Hypothalamus (tissue), 51 donors: ENCODE measurements at places on chromosomes 11 and 22.

GRCh38 chr11:71456831-71457230, 3.8 kb downstream of the NADSYN1 start:
- DNase-seq, result no peak

- DNase-seq, result no peak
These were observed 7.1 kb downstream of the YWHAH start for GRCh38 chr22:31951194-31952093.

GRCh38 chr11:91023731-91024130, 800.9 kb upstream of the CHORDC1 start:
- no peak for DNase-seq

- DNase-seq, result no peak
These were observed 59.3 kb upstream of the CTTN start for GRCh38 chr11:70339066-70339465.

- DNase-seq, result peak; percentile 5
These were observed 49.2 kb upstream of the SESN3 start for GRCh38 chr11:95279921-95280868.

GRCh38 chr11:72676861-72677341, 2.7 kb upstream of the PDE2A start:
- DNase-seq, result no peak

DNA sequence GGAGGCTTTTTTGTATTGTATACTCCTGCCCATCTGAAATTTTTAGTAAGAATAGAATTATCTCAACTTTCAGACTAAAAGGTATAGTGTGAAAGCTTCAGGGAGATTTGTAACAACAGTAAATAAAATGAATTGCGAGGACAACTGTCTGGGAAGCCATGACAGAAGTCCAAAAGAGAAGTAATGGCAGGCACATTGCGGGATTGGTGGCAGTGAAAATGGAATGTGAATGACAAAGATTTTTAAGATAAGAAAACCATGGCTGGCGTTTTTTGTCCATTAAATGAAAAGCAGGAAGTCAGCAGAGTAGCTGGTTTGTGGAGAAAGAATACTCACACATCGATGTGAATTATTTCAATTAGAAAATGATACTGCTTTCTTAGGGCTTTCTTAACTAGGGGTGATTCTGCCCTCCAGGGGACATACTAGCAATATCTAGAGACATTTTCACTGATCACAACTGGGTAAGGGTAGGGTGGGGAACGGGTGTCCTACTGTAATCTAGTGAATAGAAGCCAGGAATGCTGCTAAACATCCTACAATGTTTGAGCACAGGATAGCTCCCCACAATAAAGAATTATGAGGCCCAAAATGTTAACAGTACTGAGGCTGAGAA, 1.6 kb downstream of the NPAT start:
- DNase-seq, result no peak

GRCh38 chr11:65781152-65781961, 581 bp upstream of the AP5B1 start:
- no peak for DNase-seq

DNA sequence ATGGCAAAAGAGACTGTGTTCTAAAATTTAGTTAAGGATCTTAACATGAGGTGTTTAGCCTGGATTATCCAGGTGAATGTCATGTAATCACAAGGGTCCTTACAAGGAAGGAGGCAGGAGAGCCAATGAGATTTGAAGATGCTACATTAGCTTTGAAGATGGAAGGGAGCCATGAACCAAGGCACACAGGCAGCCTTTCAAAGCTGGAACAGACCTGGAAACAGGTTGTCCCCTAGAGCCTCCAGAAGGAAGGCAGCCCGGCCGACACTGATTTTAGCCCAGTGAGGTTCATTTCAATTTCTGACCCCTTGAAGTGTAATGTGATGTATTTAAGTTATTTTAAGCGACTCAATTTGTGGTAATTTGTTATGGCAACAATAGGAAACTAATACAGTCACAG, 195.3 kb upstream of the MTMR2 start:
- DNase-seq, result no peak

DNA sequence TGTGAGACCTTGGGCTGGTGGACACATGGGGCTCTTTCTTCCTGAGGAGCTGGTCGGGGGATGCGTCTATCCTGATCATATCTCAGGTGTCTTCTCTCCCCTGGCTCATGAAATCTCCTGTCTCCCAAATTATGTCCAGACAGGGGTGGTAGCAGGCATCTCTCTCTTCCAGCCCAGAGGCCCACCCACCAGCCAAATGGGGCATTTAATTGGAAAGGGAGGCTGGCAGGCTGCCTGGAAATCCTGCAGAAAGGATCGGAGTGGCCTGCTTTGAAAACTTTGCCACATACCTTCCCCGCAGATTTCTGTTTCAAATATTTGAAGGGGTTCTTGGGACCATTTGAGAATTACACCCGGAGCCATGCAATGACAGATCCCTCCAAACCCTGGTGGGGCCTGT, 37.4 kb downstream of the SMIM38 start:
- no peak for DNase-seq

- DNase-seq, result no peak
These were observed 12.2 kb downstream of the LGR4 start for GRCh38 chr11:27460158-27460978.

DNA sequence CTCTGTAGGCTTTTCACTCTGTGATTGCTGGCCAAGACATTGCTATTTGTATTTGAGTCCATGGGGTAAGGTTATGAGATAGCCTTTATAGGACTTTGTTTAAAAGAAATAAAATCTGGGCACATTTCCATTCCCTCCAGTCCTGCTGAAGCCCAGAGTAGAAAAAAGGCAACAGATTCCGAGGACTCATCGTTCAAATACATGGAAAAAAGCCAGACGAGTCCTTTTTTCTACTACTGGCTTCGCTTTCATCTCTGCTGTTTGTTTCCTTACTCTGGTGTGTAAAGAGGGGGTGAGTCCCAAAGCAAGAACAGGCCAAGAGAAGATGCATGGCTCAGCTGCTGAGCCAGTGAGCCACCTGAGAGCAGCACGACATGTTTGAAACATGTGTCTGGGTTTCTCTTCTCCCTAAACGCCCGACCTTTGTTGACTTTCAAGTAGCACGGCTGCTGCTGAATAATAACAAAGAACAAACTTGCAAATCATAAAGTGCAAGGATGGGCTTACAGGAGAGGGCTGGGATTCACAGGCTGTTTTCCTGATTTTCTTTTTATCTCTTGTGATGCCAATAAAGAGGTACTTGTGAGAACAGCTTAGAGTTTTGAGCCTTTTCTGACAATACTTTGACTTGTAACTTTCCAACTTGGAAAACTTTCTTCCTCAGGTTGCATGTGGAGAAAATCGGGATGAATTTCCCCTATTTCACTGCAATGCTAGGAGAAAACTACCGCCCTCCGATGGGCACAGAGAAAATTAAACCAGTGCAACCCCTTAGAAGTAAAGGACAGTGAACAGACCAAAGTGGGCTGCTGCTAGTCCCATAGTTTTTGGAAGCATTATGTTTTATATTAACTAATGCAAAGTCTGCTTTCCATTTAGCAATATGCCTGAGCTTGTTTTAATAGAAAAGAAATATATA, 195.2 kb upstream of the RAG2 start:
- no peak for DNase-seq

GRCh38 chr11:64306876-64307622, 1.7 kb downstream of the ESRRA start:
- DNase-seq, result peak; percentile 21

GRCh38 chr11:20014067-20014402, 146.2 kb downstream of the DBX1 start:
- no peak for DNase-seq

GRCh38 chr11:86873573-86874083, 73.3 kb downstream of the PRSS23 start:
- no peak for DNase-seq

DNA sequence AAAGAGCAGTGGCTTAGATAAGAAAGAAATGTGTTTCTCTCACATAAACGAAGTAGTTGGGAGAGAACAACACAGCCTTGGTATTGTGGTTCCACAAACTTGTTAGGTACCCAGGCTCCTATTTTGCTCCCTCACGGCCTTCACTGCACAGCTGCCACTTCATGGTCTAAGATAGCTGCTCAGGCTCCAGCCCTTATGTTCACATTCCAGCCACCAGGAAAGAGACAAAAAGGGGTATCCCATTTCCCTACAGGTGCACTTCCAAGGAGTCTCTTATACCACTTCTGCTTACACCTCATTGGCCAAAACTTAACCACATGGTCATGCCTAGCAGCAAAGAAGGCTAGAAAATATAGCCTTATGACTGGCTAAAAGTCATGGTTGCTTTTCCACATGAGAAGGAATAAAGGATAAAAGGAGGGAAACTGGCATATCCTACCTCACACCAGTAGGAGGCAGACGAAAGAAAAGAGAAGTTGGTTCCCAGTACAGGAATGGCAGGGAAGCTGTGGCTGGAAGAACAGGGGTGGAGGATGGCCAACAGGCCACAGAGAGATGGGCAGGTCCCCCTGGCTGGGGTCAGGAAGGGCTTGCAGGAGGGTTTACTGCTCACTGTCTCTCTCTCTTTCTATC, 5.4 kb upstream of the HDHD5 start:
- no peak for DNase-seq

DNA sequence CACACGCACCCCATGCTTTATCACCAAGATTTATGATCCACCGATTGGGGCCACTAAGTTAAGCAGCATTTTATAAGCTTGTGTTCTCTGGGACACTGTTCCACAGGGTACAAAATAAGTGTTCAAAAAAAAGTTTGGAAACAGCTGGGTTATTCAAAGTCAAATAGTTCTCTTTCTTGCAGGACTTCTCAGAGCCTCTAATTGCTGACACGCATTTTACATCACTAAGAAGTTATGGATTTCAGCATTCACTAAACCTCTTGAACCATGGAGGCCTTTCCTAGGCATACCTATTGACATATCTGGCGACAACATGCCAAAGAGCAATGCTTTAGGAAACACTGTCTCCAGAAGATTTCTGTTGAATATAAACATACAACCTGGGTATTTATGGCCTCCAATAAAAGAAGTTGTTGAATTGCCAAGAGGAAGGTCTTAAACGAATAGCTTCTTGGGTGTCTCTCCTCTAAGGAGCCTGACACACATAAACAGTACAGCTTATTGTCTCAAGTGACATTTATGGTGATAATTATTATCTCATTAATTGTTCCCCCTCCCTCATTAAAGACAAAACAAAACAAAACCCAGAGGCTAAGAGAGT, 147.1 kb upstream of the ARHGAP20 start:
- no peak for DNase-seq

- no peak for DNase-seq
These were observed 1333.3 kb downstream of the BRD1 start for GRCh38 chr22:48494256-48494967.

- no peak for DNase-seq
These were observed 51.9 kb upstream of the EED start for GRCh38 chr11:86192519-86193257.

DNA sequence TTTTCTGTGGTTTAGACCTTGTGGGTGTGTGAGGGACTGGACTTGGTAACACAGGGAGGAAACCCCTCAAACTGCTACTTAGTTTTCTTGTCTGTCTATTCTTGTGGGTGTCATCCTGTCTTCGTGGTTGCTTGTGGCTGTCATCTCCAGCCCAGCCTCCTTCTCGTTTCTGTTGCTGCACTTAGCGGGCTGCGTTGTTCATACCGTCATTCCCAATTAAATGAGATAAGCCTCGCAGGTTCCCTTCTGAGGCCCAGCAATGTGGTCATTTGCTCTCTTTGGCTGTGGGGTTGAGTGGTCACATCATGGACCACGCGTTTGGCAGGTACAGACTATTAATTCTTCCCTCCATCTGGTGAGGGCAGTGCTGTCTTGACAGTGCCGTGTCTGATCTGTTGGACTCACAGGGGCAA, 18.8 kb downstream of the PANX1 start:
- no peak for DNase-seq

- no peak for DNase-seq
These were observed 122.0 kb upstream of the ZC3H12C start for GRCh38 chr11:109971184-109971523.

GRCh38 chr11:115198321-115198741, 305.9 kb downstream of the CADM1 start:
- no peak for DNase-seq

DNA sequence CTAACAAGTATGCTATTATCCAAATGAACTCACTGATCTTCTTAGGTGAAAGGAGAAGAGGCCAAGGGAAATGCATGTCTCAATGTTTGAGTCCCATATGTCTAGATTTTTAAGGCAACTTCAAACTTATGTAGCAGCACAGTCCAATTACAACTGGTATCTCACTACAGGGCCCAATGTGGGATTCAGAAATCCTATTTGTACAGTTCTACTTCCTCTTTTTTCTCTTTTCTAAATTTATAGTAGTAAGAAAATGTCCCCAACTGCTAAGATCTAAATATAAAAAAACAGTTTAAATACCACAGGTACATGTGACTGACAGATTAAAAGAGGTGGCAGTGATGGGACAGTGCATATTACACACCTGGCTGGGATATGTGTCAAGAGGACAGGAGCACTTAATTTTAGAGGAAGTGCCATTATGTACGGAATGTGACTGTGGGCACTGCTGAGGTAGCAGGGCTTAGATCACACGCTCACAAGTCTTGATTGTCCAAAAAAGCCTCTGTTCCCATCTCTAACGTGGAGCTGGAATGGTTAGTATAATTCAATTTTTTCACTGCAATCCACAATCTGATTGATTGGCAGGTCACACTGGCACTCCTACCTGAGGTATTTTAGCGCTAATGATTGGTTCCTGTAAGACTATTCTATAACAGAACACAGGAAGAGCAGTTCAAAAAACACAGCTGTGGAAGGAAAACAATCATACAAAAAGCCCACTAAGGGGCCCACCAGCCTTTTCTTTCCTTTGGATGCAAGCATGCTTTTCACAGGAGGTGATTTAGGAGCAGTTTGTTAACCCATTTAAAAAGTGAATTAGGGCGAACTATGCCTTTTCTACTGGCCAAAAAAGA, 34.6 kb downstream of the APOL5 start:
- no peak for DNase-seq

- DNase-seq, result no peak
These were observed 321.1 kb upstream of the PLET1 start for GRCh38 chr11:112581747-112582146.

GRCh38 chr11:14266622-14267021, 92.4 kb downstream of the RRAS2 start:
- no peak for DNase-seq

- DNase-seq, result no peak
These were observed 278.0 kb upstream of the PLET1 start for GRCh38 chr11:112538534-112539280.

DNA sequence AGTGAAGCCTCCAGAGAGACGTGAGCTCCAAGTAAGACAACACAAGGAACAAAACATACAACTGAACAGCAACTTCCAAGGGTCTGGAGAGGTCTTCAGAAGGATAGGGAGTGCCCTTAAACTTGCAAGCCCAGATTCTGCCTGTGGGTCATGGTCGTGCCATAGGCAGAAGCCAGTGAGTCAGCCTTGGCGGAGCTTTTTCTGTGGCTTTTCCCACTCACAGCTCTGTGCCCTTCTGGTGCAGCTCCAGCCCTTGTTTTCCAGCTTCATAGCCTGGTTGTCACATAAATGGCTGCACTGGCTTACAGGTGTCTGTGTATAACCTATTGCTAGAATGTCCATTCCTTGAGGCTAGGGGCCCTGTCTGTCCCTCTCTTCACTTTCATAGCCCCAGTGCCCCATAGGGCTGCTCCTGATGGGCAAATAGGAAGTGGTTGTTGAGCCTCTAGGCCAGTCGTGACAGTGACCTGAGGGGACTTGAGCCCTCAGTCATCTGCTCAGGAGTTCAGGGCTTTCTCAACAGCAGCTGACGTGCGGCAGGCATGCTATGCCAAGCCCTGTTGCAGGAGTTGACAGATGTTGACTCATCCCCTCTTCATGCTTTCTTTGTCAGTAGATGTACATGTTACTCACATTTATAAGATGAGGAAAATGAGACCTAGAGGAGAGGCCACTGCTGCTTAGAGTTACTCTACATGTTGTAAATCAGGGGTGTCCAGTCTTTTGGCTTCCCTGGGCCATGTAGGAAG, 7.4 kb downstream of the MED15 start:
- no peak for DNase-seq

GRCh38 chr11:56841210-56841810, 92.8 kb upstream of the OR9G4 start:
- no peak for DNase-seq
